ENCODE measurements at places on chromosomes 7 and 10.

GRCh38 chr10:114486938-114487814 is 82.9 kb upstream of the AFAP1L2 start:
- no peak for DNase-seq

DNA sequence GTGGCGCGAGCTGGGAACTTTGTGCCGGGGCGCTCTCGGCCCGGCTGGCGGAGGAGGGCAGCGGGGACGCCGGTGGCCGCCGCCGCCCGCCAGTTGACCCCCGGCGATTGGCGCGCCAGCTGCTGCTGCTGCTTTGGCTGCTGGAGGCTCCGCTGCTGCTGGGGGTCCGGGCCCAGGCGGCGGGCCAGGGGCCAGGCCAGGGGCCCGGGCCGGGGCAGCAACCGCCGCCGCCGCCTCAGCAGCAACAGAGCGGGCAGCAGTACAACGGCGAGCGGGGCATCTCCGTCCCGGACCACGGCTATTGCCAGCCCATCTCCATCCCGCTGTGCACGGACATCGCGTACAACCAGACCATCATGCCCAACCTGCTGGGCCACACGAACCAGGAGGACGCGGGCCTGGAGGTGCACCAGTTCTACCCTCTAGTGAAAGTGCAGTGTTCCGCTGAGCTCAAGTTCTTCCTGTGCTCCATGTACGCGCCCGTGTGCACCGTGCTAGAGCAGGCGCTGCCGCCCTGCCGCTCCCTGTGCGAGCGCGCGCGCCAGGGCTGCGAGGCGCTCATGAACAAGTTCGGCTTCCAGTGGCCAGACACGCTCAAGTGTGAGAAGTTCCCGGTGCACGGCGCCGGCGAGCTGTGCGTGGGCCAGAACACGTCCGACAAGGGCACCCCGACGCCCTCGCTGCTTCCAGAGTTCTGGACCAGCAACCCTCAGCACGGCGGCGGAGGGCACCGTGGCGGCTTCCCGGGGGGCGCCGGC is 870 bp downstream of the FZD1 start:
- peak; percentile 46 for DNase-seq

- no peak for DNase-seq
Measured at GRCh38 chr10:21022821-21023220, 125.7 kb upstream of the NEBL start.

DNA sequence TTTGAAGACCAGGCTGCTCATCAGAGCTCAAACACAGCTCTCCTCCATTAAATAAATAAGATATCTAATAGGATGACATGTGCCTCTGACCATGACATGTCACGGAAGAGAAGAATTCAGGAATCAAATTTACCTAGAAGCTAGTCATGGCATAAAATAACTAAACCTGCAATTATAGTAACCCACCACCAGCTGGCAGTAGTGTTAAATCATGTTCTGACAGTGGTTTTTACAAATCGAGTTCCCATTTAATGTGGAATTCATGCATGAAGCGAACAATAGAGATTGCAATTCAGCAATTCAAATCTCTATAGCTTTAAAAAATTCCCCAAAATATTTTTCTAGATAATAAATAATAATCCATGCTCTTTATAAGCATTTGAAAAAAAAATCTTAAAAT is 74.6 kb upstream of the IKZF1 start:
- DNase-seq, result peak; percentile 68

- DNase-seq, result peak; percentile 51
Measured at GRCh38 chr10:35208949-35209613, 82.4 kb downstream of the CREM start.

- DNase-seq, result no peak
Measured at GRCh38 chr7:84684836-84685480, 490.4 kb upstream of the SEMA3A start.

- DNase-seq, result no peak
Measured at GRCh38 chr10:116688241-116688711, 54.1 kb downstream of the HSPA12A start.

DNA sequence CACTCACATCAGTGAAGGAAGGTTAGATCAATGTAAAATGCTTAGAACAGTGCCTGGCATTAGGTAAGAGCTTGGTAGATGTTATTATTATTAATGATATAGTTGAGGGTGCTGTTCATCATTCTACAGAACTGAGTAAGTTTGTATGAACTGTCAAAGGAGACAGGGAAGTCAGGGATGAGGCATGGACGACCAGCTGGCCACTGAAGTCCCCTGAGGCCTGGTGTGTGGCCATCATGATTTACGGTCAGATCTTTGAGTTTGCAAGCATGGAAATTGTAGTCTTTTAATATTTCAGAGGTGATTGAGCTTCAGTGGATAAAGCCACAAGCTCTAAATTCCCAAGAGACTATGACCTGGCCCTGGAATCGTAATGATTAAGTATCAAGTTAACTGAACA is 6.9 kb downstream of the ARMC3 start:
- DNase-seq, result no peak

DNA sequence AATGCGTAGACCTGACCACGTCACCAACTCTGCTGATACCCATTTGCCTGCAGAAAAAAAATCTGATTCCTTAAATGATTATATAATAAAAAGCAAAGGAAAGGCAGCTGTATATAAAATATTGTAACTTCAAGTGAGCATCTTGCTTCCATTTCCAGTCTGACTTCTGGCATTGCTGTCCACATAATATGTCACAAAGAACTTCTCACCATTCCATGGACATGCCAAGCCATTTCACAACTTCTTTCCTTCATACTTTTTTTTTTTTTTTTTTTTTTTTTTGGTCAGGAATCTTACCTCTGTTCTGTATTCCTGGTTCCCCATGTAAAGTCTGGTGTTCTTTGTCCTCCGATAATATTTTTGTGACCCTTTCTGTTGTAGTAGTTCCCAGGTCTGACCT is 165.5 kb downstream of the SND1 start:
- no peak for DNase-seq

DNA sequence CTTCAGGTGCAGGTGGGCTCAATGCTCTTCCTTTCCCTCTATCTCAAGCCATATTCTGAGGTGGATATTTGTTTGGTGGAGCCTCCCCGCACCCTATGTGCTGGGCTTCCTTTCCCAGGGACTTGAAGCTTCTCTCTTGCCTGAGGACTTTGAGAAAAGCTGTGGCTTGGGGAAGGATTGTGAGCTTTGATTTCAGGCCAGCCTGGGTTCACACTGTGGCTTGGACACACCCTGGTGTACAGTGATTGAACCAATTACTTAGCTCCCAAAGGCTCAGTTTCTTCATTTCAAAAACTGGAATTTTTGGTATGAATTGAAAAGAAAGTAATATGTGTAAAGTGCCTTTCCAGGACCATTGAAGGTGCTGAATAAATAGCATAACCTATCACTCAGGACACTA is 224.5 kb upstream of the GLI3 start:
- no peak for DNase-seq

- no peak for DNase-seq
Measured at GRCh38 chr7:28064437-28064836, 116.2 kb downstream of the JAZF1 start.

- DNase-seq, result peak; percentile 14
Measured at GRCh38 chr10:106175760-106176377, 988.6 kb downstream of the SORCS1 start.

DNA sequence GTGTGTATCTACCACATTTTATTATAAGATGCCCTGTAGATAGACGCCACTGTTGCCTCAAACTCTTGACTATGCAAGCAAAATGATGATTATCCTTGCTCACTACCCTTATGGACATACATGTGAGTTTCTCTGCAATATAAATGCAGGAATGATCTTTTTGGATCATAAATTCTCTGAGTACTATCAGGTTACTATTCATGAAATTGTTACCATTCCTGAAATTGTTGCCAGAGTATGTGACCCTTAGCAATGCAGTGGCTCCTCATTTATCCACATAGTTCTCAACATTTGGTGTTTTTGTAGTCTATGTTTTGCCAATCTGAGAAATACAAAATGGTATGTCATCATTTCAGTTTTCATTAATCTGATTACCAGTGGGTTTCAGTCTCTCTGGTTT is 166.2 kb upstream of the FAM3C start:
- DNase-seq, result no peak

- peak; percentile 5 for DNase-seq
Measured at GRCh38 chr7:34759477-34760125, 101.6 kb downstream of the NPSR1 start.

DNA sequence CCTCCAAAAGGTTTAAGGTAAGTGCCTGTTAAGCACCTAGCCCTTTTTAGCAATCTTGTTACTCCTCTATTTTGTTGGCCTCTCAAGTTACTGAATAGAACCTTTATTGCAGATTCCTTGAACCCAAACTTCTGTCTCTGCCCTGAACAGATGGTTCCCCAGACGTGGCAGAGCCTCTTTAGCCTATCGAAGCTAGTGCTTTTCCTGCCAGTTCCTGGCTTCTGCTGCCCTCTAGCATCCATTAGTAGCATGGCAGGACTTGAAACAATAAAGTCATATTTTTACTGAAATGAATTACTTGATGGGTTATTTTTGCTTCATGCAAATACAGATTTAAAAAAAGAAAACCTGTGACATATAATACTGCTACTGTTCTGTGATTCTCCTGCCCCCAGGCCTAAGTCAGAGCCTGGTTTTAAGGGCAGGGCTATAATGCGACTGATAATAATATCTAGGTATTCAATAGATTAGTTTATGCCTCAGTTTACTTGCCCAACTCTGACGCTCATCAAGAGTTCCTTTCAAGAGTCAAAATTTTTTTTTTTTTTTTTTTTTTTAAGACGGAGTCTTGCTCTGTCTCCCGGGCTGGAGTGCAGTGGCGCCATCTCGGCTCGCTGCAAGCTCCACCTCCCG is 84.3 kb upstream of the PHF14 start:
- peak; percentile 69 for DNase-seq

- DNase-seq, result no peak
Measured at GRCh38 chr7:54857294-54857693, 98.3 kb upstream of the SEC61G start.

GRCh38 chr10:63812501-63812900 is 291.3 kb downstream of the REEP3 start:
- DNase-seq, result no peak

DNA sequence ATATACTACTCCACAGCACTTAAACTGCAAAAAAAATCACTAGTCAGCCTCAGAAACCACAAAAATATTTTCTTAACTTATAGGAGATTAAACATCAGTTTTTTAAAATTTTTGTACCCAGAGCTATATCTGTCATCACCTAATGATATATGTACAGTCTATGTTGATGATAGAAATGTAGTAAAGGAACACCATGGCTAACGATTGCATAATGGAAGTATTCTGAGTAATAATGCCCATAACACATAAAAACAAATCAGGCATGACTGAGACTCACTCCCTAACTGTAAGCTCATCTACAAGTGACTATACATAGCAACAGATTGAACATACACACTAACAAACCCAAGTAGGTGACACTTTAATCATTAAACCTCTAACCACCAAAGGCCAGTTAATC is 51.3 kb downstream of the TSPAN12 start:
- no peak for DNase-seq

GRCh38 chr7:3649678-3650440 is 348.8 kb downstream of the SDK1 start:
- DNase-seq, result no peak

GRCh38 chr7:27032839-27033238 is 63.0 kb downstream of the HOXA1 start:
- DNase-seq, result no peak

All from OCI-LY7 (cell line).